ENCODE measurements at places on chromosomes 12 and 14. TPM values are rescaled to one million over a fixed set of nuclear protein-coding genes. Genes with fewer than 3 reads are reported as not detected.

DNA sequence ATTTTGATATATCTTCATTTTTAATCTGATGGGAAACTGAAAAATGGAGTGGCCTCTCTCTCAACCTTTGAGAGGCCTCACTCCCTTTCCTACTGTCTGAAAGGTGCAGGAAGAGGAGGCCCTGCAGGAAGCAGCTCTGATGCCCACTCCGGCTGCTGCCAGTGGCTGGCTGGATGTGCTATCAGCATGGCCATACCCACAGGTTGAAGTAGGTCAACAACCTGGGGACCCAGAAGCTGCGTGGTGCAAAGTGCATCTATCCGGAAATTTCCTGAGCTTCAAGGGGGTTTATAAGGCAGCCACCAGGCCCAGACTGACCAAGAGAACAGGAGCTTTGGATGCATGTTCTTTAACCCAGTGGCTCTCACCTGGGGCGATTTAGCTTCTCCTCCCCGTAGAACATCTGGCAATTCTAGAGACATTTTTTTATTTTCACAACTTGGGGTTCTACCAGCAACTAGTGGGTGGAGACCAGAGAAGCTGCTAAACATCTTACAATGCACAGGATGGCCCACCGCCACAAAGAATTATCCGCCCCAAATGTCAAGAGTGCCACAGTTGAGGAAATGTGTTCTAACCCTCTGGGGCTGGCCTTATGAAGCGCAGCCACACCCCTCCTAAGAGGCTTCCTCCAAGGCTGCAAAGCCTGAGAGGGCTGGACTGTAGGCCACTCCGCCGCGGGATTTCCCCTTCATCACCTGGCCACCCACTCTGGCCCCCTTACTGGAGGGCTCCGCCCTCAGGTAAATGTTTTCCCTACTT lies 8.2 kb upstream of the BATF start:
- DNase-seq: peak; percentile 31
- H3K4me1 ChIP-seq: peaks cover 29% of the 10 kb centered on the region
- H3K27me3 ChIP-seq: no peaks in the 10 kb centered on the region
- H3K36me3 ChIP-seq: no peaks in the 10 kb centered on the region
- peak overlapping the region; percentile 73 for H3K27ac ChIP-seq

MYH6 gene
- total RNA-seq: not detected

ACSM4 gene
- total RNA-seq: not detected

- H3K27ac ChIP-seq: no peak overlapping the region
- H3K4me3 ChIP-seq: no peak overlapping the region
- no peaks in the 10 kb centered on the region for H3K4me1 ChIP-seq
- no peak for DNase-seq
- no peaks in the 10 kb centered on the region for H3K27me3 ChIP-seq
These were observed 148.1 kb upstream of the NRXN3 start for GRCh38 chr14:78022059-78022458.

- H3K27ac ChIP-seq: no peak overlapping the region
- no peaks in the 10 kb centered on the region for H3K27me3 ChIP-seq
- H3K4me1 ChIP-seq: no peaks in the 10 kb centered on the region
- no peak for DNase-seq
- no peak overlapping the region for H3K4me3 ChIP-seq
These were observed 9.0 kb downstream of the ADCY6 start for GRCh38 chr12:48779869-48780268.

DNA sequence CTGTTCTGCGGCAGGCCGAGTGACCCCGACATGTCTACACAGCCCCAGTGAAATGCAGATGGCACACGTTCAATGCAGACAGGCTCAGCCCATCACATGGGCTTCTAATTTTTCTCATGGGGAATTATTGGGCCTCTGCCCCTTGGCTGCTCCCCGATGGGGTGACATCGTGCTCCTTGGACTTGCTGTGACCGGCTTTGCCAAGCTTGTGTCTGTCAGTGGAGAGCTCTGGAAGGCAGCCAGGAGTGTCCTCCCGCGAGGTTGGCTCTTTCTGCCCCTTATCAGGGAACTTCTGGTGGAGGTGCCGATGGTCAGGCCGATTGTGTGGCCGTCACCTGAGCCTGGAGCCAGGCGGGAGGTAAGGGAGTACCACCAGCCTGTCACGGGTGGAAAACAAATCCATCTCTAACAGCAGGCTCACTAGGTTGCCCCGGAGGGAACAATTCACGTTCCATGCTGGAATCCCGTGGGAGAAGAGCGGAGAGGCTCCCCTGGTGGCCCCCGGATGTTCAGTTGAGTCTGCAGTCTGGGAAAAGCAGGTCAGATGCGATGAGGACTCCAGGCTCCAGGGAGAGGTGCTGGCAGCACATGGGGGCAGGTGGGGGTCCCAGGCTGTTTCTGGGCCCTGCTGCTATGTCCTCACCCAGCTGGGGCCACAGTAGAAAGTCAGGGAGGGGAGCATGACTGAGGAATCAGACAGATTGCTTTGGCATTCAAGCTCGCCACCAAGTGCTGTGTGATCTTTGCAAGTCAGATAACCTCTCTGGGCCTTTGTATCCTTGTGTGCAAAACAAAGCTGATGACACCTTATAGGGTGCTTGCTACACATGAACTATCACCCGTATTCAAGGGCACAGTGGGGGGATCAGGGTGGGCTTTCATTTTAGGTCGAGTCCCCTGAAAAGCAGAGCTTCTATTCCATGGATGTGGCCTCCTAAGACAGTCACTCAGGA lies 43.2 kb upstream of the EML1 start:
- DNase-seq: no peak
- H3K4me3 ChIP-seq: no peak overlapping the region
- H3K36me3 ChIP-seq: no peaks in the 10 kb centered on the region
- H3K27ac ChIP-seq: no peak overlapping the region
- H3K4me1 ChIP-seq: no peaks in the 10 kb centered on the region
- peaks cover 21% of the 10 kb centered on the region for H3K27me3 ChIP-seq

FOXG1 gene
- not detected for total RNA-seq

SMIM10L1 gene
- 11.9 TPM for total RNA-seq

DNA sequence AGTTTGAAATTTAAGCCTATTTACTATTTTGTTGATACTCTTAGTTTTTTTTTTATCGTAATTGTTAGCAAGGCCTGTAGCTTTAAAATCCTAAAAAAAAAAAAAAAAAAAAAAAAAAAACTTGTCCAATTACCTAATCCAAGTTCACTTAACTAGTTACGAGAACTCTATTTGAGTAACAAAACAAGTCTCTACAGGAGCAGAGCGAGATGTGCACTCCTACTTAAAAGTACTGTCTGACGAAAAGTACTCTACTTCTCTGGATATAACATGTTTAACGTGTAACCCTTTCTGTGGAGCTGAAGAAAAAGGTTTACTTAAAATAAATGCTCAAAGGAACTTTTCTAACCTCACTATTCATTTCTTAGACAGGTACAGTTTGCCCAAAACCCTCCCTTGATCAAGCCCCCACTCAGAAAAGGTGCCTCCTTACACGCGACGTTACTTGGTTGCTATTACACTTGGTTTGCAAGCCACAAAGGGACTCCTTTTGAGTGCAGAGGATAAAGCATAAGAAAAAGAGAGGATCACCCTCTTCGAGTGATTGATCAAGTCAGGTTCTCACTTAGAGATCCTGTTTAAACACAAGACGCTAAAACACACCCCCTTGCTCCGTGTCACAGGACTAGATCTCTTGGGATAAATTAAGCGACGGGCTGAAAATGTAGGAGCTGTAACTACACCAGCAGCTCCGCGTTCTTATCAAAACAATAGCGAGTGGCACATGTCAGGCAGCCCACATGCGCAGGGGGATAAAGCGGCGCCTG lies 2.2 kb downstream of the BAZ1A start:
- H3K4me1 ChIP-seq: peaks cover 53% of the 10 kb centered on the region
- H3K27ac ChIP-seq: peak overlapping the region; percentile 100
- peak overlapping the region; percentile 64 for H3K4me3 ChIP-seq
- H3K27me3 ChIP-seq: no peaks in the 10 kb centered on the region
- H3K36me3 ChIP-seq: peaks cover 8% of the 10 kb centered on the region

DNA sequence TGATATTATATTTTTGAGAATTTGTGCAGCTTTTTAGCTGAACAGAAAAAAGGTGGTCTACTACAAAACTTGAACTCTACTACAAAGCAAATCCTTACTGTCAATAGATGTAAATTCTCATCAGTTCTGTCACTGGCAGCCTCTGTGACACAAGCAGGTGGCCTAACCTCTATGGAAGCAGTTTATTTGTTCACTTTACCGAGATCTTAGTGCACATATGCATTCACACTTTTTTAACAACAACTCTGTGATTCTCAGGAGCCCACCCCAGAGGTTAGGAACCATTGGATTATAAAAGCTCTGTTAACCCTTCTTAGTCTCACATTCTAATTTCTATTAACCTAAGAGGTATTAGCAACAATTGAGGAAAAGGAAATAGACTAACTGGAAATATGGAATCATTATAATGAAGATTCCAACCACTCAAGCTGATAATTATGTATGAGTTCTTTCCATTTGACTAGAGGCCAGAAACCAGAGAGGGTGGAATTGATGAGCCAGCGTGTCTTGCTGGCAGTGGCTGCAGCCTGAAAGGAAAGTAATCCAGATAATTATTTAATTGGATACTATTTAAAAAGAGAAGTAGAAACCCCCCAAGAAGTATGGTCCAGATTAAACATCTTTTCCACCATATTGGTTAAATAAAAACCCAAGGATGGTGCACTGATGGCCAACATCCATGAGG lies 451.1 kb downstream of the TMEM117 start:
- DNase-seq: no peak
- no peak overlapping the region for H3K27ac ChIP-seq
- no peaks in the 10 kb centered on the region for H3K36me3 ChIP-seq
- H3K4me3 ChIP-seq: no peak overlapping the region
- peaks cover 5% of the 10 kb centered on the region for H3K4me1 ChIP-seq

DNA sequence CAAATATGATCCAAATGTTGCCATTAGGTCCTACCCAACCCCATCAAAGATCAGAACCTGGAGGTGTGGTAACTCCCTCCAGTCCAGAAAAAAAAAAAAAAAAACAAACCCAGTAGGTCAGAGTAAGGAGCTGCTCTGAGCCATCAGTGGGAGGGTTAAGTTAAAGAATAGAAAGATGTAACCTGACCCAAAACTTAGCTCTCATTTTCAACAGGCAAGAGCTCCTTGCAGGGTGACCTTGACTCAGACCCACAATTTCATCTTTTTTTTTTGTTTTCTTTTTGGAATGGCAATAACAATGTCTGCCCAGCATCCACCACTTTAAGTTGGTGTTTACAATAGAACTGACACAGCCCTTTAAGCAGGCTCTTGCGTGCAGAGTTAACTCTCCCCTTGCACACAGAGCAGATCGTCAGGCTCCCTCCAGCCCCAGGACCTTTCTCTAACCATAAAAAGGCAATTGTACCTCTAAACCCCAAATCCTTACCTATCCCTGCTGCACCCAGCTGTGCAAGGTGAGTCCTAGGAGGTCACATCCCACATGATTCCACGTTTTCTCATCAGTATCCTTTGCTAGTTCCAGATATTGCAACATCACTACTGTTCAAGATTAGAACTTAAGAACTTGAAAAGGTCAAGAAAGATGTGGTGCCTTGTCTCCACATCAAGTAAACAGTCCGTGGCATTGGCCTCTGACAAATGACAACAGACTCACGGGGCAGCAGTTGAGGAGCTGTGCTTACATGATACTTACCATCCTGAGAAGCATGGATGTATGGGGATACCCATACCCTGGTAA lies 178.6 kb upstream of the EEA1 start:
- no peak for DNase-seq
- no peaks in the 10 kb centered on the region for H3K27me3 ChIP-seq
- no peak overlapping the region for H3K4me3 ChIP-seq
- no peaks in the 10 kb centered on the region for H3K4me1 ChIP-seq

BCL2L14 gene
- 1.9 TPM for total RNA-seq

DNA sequence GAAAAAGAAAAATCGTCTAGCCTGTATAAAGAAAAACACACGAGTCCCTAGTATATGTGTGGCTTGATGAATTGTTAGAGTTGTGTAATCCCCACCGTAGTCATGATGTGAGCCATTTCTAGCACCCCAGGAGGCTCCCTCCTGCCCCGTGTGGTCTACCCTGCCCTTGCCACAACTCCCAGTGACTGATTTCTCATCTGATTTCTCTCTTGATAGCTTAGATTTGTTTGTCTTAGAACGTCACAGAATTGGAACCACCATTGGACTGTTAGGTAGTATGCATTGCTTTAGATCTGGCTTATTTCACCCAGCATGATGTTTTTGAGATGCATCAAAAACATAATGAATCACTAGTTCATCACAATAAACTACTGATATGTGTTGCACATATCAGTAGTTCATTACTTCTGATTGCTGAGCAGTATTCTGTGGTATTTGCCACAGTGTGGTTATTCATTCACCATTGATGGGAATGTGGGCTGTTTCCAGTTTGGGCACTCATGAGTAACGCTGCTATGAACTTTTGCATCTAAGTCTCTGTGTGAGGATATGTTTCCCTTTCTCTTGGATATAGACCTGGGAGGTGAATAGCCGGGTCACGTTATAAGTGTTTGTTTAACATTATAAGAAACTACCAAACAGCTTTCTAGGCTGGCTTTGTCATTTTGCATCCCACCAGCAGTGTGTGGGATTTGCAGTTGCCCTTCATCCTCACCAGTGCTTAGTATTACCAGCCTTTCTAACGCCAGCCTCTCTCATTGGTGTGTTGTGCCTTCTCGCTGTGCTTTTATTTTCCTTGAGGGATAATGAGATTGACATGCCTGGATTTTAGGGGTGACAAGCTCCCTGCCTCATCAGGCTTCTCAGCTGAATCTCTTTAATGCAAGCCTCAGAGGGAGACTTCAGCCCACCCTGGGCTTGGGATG lies 31.9 kb upstream of the NCOR2 start:
- DNase-seq: peak; percentile 22
- H3K27me3 ChIP-seq: no peaks in the 10 kb centered on the region

DNA sequence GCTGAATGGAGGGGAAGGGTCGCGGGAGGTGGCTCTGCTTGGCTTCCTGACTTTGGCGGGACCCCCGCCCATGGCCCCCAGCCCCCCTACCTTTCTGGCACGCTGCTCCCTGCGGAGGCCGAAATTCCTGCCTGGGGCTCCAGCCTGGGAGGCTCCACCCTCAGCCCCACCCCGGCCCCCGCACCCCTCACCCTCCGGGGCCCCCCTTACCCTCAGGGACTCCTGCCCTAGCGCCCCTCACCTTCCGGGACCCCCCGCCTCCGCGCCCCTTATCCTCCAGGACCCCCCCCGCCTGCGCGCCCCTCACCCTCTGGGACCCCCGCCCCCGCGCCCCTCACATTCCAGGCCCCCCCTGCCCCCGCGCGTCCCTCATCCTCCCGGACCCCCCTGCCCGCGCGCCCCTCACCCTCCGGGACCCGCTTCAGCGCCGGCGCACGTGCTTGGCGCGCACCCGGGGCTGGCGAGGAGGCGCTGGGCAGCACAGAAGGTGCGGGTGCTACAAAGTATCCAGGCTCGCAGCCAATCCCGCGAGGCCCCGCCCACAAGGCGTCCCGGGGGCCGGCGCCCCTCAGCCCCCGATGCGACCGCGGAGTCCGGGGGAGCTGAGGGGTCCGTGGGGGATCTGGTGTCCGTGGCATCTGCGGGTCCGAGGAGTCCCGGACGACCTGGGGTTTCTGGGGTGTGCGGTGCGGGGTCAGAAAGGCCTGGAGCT lies at the start of gene ANHX:
Gene ANHX, minus strand, starts transcription at position 477 of the 712 bp plus-strand sequence. CDS start 1,521 bp downstream, outside the sequence.
- no peak within 1 kb of the TSS for H3K4me3 ChIP-seq
- H3K27ac ChIP-seq: no peak within 1 kb of the TSS
- no peaks in the 10 kb centered on the region for H3K36me3 ChIP-seq
- H3K27me3 ChIP-seq: no peaks in the 10 kb centered on the region

GRCh38 chr12:7899755-7900154 lies 27.0 kb upstream of the SLC2A14 start:
- H3K4me1 ChIP-seq: no peaks in the 10 kb centered on the region
- H3K4me3 ChIP-seq: no peak overlapping the region
- no peak for DNase-seq
- H3K36me3 ChIP-seq: no peaks in the 10 kb centered on the region
- no peak overlapping the region for H3K27ac ChIP-seq

Data from CD4-positive, alpha-beta memory T cell (primary cell).